ENCODE measurements at places on chromosomes 5 and 9. TPM values are rescaled to one million over a fixed set of nuclear protein-coding genes. Genes with fewer than 3 reads are reported as not detected.

TAF11L10 gene
- not detected for total RNA-seq

DNA sequence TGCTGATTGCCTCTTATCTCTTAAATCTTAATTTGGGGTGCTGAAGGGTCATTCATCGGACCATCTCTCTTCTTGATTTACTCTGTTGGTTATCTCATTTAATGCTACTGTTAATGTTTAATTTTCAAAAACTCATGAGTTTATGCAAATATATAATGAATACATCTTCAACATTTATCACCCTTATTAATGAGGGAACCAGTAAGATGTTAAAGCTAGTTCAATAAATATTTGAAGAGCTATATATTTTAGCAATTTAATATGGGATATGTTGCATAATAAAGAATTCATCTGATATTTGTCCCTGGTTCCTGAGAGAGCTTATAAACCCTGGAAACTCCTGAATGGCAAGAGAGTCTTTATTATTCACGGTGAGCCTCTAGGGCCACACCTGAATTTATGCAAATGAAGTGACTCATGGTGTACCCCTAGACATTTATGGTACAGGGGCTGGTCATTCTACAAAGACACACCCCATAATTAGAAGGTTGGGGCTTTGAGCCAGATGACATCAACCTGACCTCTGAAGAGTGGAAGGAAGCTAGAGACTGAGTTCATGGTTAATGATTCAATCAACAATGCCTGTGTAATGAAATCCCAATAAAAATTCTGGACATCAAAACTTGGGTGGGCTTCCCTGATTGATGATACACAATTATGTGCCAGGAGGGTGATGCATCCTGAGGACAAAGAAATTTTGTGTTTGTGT is 339.5 kb upstream of the ZNF608 start:
- no peak for DNase-seq

GRCh38 chr5:82909771-82910170 is 167.4 kb downstream of the TMEM167A start:
- DNase-seq = no peak

DNA sequence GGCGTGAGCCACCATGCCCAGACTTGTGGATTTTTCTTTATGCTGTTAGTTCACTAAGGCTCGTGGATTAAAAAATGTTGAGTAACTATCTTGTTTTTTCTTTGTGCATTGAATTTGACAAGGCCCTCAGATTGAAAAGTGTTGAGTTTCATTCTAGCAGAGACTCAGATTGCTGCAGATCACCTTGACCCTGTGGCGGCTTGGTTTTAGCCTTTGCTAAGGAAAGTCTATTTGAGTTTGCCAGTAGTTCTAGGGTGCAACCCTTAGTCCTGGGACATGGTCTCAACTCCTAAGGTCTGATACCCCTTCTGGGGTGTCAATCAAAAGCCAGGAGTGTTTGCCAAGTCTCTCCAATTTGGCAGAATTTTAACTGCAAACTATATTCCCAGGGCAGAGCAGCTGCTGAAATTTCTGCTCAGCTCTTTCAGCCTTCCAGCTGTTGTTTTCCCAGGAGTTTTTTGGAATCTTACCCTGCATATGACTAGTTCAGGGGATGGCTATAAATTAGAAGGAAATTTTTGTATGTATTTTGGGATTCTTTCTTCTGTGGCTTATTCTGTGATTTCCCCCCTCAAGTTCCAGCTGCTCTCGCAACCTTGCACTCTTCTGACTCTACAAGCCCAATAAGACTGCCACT is 84.3 kb upstream of the HAND1 start:
- DNase-seq = no peak

- no peak for DNase-seq
Measured at GRCh38 chr5:118033686-118034338, 954.5 kb downstream of the DTWD2 start.

HTR1A gene
- not detected for total RNA-seq

DNA sequence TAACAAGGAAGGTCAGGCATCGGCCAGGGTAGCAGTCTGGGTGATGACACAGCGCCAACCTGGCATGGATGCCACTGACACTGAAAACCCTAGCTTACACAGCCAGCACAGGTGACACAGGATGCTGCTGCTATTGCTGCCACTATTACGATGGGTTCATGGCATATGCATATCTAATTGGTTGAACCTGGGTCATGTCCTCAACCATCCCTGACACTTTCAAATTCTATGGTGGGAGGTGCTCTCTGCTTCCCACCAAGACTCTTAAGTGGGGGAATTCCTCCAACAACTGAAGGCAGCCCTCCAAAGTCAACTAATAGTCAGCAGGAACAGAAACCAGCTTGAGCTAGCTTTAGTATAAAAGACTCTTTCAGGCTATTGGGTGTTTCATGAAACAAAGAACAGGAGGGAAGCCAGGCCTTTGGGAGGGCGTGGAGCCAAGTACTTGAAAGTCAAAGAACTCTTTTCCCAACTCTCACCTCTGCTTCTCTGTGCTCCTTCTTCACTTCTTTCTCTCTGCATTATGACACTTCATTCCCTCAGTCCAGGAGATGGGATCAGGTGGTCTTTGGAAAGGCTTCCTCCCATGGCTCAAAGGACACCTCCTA is 21.3 kb downstream of the PTTG1 start:
- DNase-seq = no peak

GRCh38 chr9:14451949-14452348 is 138.0 kb upstream of the NFIB start:
- DNase-seq = no peak

- DNase-seq = no peak
Measured at GRCh38 chr5:157157293-157157891, 8.7 kb downstream of the GARIN3 start.

ZDHHC11 gene
- 0.67 TPM for total RNA-seq

GRCh38 chr5:91378752-91379211 is 4.3 kb downstream of the ARRDC3 start:
- no peak for DNase-seq

NR4A3 gene
- total RNA-seq = 0.04 TPM

DNA sequence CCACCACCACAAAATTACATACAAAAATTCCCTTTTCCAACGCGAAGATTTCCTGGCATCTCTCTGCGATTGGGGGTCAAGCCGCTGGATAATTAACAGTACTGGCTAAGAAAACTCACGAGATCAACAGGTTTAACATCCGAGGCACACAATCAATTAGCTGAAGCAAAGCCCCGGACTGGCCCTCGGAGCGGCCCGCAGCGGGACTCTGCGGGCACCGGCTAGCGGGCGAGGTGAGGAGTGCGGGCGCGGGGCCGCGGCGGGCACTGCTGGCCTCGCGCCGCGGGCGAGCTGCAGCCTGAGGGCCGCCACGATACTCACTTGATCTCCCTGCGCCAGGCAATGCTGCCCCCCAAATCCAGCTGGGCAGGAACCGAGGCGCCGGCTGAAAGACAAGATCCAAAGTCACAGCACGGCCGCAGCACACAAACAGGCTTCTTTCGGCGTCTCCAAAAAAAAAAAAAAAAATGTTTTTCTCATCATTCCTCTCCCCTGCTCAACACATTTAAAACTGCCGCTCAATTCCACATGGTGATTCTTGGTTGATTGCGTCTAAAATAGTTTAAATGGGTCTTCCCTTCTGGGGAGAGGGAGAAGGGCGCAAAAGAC is 210.2 kb downstream of the MEF2C start:
- no peak for DNase-seq

DNA sequence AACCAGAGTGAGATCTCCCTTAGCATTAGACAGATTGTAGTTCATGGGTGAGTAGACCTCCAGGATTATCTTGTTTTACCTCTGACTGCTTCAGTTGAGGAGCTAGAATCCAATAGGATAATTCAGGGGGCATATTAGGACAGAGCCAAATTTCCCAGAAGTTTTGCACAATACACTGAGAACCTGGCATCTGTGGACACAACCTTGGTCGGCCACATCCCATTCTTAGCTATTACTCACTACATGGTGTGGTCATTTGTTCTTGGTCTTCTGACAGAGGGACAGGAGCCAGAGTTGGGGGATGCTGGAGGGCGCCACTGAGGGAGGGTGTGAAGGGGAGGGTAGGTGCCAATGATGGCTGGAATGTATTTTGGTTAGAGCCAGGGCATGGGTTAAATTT is 66.6 kb downstream of the NPR3 start:
- DNase-seq = no peak

Data from foreskin keratinocyte (primary cell).